ENCODE measurements at places on chromosomes 3 and 15.

- DNase-seq = peak; percentile 98
Observed at GRCh38 chr3:64213962-64214379, 11.3 kb downstream of the PRICKLE2 start.

- DNase-seq = no peak
Observed at GRCh38 chr3:127899766-127900165, 15.3 kb upstream of the KBTBD12 start.

DNA sequence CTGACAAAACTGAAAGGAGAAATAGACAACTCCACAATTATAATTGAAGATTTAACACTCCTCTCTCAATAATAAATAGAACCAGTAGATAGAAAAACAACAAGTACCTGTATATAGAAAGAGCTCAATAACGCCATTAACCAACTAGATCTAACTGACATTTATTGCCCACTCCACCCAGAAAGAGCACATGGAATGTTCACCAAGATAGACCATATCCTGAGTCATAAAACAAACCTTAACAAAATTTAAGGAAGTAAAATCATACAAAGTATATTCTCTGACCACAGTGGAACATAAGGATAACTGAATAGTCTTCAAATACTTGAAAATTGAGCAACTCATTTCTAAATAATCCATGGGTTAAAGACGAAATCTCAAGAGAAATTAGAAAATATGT is 25.1 kb downstream of the KBTBD12 start:
- DNase-seq = peak; percentile 7

DNA sequence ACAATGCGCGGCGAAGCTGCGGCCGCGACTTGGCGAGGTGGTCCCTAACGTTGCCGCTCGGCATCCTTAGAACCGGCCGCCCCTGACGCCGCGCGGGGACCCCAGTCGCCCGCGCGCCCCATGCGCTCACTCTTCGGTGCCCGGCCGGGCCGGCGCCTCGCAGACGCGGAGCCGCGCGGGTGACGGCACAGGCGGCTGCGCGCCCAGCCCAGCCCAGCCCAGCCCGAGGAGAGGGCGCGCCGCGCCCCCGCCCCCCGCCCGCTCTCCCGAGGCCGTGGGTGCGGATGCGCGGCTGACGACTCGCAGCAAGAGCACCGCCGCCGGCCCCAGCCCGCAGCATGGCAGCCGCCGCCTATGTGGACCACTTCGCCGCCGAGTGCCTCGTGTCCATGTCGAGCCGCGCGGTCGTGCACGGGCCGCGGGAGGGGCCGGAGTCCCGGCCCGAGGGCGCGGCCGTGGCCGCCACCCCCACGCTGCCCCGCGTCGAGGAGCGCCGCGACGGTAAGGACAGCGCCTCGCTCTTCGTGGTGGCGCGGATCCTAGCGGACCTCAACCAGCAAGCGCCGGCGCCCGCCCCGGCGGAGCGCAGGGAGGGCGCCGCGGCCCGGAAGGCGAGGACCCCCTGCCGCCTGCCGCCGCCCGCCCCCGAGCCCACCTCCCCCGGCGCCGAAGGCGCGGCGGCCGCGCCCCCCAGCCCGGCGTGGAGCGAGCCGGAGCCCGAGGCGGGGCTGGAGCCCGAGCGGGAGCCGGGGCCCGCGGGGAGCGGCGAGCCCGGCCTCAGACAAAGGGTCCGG is 437 bp downstream of the KLF13 start:
- DNase-seq = peak; percentile 79

GRCh38 chr3:52606373-52607085 is 70.1 kb downstream of the UQCC5 start:
- peak; percentile 62 for DNase-seq

GRCh38 chr15:100891307-100892012 is 11.8 kb downstream of the ALDH1A3 start:
- no peak for DNase-seq

DNA sequence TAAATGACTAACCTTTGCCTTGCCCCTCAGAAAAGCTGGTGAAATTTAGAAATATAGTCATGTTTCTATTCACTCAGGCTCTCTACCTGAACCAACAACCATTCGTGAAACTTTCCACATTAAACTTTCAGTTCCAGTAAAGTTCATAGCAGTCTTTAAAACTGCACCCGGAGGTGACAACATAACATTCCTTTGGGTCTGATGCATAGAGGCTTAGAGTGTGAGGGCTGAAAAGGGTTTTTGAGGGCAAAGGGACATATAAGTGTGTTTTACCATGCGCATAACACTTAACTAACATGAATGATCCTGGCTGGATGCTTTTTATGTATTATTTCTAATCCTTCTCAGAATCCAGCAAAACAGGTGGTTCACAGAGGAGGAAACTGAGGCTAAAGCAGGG is 471.7 kb upstream of the MCTP2 start:
- no peak for DNase-seq

DNA sequence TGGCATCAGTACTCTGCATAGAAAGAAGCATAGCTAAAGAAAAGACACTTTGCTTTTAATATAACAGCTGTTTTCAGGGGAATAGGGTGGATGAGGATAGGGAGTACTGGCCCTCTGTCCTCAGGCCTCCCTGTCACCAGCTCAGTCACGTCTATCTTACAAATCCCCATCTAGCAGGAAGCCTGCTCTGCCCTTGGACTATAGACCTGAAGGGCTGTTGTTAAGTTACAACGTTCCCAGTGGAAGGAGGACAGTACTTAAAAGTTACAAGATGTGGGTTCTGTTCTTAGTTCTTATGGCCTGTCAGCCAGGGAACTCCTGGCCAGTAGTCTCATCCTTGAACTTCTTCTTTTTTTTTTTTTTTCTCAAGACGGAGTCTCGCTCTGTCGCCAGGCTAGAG is 70.5 kb downstream of the RPL39L start:
- DNase-seq = no peak

DNA sequence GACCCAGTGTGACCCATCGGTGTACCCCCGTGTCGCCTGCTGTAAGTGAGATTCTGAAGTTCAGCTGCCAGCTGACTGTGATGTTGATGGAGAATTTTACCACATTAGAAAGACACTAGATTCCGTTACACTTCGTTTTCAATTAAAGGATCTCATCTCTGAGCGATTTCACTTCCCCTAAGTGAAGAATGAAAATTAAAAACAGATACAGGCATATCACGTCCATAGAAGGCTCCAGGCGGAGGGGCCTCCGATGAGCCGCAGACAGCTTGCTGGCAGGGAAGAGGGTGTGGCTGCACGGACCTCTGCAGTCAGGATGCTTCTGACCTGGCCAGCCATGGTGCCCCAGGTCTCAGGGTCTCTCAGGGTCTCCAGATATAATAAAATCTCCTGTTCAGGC is 6.6 kb upstream of the CPN2 start:
- no peak for DNase-seq

GRCh38 chr3:127410137-127410488 is 122.3 kb upstream of the PRR20G start:
- no peak for DNase-seq

- no peak for DNase-seq
Observed at GRCh38 chr3:55860049-55860721, 373.1 kb upstream of the WNT5A start.

DNA sequence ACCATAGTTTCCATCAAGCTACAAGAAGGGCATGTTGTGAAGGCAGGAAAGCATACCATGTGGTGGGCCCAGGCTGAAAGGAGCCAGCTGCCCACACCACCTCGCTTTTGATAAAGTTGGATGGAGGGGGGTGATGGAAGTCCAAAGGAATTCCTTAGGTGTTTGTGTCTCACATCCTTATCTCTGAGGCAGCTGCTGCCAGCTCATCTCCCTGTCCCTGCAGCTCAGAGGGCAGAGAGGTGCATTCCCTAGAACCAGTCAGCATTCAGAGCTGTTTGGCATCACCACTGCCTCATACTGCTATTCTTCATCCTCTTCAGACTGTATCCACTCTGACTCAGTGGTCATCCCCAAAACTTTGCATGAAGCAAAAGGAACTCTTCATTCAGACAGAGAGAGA is 141.5 kb upstream of the BFSP2 start:
- no peak for DNase-seq

DNA sequence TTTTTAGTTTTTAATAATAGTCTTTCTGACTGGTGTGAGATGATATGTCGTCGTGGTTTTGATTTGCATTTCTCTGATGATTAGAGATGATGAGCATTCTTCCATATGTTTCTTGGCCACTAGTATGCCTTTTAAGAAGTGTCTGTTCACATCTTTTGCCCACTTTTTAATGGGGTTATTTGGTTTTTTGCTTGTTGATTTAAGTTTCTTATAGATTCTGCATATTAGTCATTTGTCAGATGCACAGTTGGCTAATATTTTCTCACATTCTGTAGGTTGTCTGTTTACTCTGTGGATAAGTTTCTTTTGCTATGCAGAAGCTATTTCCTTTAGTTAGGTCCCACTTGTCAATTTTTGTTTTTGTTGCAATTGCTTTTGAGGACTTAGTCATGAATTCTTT is 185.4 kb downstream of the SUCNR1 start:
- peak; percentile 46 for DNase-seq

DNA sequence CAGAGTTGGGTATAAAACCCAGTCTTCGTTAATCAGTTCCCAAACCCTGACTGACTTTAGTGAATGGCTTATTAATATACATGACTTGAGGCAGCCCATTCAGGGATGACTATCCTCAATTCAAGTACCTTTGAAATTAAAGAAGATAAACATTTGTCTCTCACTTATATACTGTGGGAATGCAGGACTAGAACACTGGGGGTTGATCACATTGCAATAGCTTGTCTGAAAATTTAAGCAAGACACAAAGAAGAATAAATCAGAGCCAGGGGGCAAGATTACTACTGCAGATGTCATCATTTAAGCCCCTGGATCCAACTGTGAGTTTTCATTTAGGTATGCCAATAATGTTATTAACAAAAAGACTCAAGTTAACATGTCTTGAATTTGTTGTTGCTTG is 647.7 kb downstream of the ZPLD1 start:
- DNase-seq = no peak

GRCh38 chr15:77097248-77097721 is 26.4 kb upstream of the TSPAN3 start:
- DNase-seq = no peak

DNA sequence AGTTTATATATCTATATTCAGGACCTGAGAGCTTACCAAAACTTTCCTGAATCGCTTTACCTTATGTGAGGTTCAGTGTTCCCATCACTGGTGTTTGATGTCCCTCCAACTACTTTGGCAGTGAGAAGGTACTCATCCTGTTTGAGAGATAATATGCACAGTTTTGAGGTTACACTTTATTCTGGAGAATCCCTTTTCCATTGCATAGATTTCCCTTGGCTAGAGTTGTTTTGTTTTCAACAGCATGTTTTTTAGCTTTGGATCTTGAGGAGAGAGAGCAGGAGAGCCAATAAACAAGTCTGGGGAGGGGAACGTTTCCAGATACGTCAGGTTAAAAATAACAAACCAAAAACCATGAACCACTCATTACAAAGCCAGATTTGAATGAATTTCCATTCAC is 33.6 kb downstream of the CD200 start:
- DNase-seq = no peak

GRCh38 chr3:164479406-164479805 is 598.9 kb downstream of the SI start:
- DNase-seq = no peak

DNA sequence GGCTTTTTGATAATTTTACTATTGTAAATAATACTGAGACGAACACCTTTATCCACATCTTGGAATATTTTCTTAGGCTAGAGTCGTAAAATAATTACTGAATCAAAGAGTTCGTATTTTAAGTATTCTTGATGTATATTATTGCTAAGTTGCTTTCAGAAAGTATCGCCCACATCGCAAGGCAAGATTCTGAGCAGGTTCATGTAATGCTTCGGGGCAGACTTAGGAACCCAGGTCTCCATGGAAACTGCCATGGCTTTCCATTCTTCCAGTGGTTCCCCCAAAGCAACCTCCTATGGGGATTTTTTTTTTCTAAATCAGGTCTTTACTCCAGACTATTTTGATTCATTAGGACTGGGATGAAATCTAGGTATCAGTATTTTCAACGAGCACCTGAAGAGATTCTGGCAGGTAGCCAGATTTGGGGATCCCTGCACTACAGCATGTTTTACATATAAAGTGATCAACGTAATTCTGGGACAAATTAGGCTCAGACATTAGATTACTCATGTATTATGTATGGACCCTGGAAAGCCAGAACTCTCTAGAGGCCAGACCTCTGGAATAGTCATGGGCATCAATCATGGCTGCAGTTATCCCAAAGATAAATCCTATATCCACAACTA is 86.5 kb downstream of the B3GNT5 start:
- DNase-seq = no peak

DNA sequence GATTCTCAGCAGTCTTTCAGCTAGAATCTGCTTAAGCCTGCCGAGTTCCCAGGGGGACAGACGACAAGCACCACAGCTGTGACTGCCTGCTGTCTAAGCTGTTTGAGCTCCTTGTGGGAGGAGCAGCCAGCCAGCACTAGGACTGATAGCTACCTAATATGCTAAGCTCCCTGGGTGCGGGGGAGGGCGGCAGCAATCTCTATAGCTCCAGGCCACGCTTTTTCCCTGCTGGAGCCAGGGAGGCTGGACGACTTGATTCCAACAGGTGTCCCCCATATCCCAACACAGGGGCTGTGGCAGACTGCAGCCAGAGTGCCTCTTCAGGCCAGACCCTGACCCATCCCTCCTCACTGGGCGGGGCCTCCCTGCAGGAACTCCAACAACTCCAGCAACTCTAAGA is 134.1 kb upstream of the ARPP21 start:
- DNase-seq = no peak

DNA sequence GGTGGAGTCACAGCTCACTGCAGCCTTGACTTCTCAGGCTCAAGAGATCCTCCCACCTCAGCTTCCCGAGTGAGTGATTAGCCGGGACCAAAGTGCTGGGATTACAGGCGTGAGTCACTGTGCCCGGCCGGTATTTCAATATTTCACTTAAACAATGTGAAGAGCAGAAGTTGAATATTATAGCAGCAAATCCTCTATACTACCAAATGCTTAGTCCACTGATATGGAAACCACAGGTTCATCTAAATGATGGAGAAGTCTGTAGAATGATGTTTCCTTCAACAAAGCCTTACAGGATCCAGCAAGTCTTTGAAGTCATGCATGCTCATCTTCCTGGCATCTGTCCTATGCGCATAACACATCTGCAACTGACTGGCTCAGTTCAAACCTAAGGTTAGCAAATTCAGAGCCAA is 20.3 kb upstream of the UACA start:
- peak; percentile 54 for DNase-seq

GRCh38 chr15:100314809-100315400 is 26.9 kb downstream of the ADAMTS17 start:
- DNase-seq = no peak

- DNase-seq = peak; percentile 67
Observed at GRCh38 chr15:70752193-70752635, 11.1 kb downstream of the UACA start.

DNA sequence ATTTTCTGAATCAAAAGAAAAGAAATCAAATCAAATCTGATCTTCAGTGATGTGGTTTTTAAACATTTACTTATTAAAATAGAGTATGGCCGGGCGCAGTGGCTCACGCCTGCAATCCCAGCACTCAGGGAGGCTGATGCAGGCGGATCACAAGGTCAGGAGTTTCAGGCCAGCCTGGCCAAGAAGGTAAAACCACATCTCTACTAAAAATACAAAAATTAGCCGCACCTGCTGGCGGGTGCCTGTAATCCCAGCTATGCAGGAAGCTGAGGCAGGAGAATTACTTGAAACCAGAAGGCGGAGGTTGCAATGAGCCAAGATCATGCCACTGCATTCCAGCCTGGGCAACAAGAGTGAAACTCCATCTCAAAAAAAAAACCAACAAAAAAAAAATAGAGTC is 169.1 kb downstream of the ULK4 start:
- no peak for DNase-seq

GRCh38 chr15:98174286-98174685 is 213.8 kb downstream of the ARRDC4 start:
- DNase-seq = no peak

All from cardiac fibroblast (primary cell).